DMS53 (cell line): ENCODE measurements at places on chromosomes 2 and 18.

GRCh38 chr2:165757906-165758675, 36.0 kb downstream of the GALNT3 start:
- no peak for DNase-seq

DNA sequence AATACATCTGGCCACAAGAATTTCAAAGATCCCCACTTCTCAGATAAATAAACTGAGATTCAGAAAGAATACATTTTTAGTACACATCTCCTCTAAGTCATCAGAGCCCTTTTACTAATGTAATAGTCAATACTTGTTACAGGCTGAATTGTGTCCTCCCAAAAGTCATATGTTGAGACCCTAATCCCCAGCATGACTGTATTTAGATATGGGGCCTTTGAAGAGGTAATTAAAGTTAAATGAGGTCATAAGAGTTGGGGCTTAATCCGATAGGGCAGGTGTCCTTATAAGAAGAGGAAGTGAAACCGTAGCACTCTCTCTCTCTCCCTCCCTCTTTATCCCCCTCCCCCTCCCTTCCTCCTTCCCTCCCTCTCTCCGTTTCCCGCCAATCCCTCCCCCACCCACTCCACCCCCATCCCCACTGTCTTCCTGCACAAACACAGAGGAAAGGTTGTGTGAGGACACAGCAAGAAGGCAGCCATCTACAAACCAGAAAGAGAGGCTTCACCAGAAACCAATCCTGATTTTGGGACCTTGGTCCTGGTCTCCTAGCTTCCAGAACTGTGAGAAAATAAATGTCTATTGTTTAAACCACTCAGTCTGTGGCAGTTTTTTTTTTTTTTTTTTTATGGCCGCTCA, 66.6 kb upstream of the ZNF397 start:
- peak; percentile 88 for DNase-seq

DNA sequence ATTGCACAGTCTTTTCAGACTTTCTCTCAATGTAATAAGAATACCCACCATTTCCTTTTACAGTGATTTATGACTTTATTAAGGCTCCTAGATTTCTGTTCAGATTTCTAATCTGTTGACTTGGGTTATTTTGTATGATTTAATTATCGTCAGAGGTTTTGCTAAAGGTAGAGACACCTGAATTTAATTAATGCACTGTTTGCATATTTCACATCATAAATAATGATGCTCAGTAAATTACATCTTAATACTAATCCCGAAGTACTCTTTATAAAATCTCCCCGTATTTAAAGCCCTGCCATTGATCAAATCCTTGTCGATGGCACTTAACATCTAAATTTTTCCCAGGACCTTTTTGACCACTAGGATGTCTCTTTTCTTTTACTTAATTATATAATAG, 399.9 kb downstream of the MEIS1 start:
- no peak for DNase-seq

DNA sequence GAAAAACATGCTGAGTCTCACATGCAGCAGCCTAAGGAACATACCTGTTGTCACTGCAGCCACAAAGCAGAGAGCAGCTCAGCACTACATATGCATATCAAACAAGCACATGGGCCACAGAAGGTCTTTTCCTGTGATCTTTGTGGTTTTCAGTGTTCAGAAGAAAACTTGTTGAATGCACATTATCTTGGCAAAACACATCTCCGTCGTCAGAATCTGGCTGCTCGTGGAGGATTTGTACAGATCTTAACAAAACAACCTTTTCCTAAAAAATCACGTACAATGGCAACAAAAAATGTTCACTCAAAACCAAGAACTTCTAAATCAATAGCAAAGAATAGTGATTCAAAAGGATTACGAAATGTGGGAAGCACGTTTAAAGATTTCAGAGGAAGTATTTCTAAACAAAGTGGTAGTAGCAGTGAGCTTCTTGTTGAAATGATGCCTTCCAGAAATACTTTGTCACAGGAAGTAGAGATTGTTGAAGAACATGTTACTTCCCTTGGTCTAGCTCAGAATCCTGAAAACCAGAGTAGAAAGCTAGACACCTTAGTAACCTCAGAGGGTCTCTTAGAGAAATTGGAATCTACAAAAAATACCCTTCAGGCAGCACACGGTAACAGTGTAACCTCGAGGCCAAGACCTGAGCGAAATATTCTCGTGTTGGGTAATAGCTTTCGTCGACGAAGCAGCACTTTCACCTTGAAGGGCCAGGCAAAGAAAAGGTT, 34.1 kb downstream of the ZNF407 start:
- DNase-seq: no peak

GRCh38 chr18:13180614-13181375, 37.8 kb upstream of the LDLRAD4 start:
- DNase-seq: no peak

DNA sequence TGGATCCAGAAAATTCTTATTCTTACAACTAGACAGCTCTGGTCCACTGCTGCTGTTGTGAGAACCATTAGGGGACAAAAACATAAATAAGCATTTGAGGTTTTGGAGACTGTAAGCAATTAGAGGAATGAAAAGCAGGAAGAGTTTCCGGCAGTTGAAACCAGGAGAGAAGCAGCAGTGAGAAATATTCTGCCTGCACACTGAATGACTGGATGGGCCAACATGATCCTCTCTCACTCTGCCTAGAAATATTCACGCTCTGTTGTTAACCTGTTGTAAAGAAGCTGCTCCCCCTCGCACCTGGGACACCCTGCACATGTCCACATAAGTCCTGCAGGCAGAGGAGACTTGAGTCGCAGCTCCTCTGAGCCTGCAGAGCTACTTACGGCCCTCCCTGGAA, 60.4 kb upstream of the RNF152 start:
- no peak for DNase-seq

- DNase-seq: no peak
These were observed 276.0 kb downstream of the MTX2 start for GRCh38 chr2:176544991-176545956.

DNA sequence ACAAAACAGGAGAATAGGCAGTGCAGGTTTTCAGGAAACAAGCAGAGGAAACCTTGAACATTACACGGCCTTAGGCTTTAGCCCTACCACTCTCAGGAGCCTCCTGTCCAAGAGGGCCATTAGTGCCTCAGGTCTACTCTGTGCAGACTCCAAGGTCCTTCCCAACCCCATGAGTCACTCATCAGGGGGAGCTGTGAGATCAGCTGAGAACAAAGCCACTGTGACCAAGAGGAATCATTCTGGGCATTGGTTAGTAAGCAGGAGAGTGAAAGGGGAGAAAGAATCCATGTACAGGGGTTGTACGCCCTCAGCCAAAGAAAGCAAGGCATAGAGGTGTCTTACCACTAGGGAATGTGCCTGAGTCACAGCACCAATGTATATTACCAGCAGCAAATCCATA, 680.3 kb downstream of the DPP10 start:
- peak; percentile 42 for DNase-seq

DNA sequence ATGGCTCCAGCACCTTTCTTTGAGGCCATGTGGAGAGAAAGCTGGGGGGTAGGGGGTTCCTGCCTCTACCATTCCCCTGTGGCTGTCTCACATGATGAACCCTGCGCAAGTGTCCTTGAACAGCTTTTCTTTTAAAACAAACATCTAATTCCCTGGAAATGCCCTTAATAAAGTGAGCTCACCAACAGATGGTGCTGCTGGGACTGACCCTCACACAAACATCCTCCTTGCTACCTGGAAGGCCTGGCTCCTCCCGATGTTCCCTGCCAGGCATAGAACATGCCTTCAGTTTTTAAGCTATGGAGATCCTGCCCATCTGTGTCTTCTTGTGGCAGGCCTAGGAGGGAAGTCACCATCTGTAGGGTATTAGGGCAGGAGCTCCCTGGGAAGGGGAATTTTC, 60.7 kb upstream of the GATA6 start:
- peak; percentile 52 for DNase-seq

DNA sequence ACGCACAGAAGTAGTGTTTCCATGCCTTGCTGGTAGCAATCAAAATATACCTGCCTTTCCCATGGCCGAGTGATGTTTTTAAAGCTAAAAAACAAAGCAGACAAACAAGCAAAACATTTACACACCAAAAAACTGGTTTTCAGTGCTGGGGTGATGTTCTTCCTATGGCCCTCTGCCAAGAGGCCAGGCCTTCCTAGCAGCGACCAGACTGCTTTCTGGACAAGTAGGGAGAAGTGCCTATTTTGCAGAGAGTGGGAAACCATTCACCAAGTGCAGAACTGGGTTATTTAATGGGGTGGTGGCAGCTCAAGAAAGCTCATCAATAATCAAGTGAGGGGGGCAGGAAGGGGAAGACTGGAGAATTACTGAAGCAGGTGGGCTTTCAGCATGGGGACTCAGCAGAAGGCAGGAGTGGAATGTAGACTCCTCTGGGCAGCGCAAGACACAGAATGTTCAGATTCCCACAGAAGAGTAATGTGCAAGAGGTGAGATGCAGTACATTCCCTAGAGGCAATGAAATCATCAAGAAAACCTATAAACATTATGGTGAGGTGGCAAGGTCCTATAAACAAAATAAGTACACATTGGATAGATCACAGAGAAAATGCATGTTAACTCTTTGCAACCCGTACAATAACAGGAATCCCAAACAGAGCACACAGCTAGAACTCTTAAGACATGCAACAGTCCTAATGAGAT, 44.0 kb downstream of the CPO start:
- no peak for DNase-seq

DNA sequence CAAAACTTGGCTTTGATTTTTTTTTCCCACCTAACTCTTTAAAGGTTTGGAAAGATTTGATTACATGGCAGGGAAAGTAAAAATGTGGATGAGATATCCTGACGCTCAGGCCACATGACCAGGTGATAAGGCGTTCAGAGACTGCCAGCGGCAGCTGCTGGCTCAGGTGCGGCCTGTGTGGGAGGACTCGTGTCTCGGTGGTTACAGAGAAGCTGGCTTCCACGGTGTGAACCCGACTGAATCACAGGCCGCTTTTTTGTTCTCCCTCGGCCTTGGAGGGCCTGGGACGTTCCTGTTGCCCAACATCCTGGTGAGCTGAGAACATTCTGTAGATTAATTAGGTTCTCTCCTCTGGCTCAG, 124.2 kb upstream of the ZNF516 start:
- DNase-seq: peak; percentile 94

DNA sequence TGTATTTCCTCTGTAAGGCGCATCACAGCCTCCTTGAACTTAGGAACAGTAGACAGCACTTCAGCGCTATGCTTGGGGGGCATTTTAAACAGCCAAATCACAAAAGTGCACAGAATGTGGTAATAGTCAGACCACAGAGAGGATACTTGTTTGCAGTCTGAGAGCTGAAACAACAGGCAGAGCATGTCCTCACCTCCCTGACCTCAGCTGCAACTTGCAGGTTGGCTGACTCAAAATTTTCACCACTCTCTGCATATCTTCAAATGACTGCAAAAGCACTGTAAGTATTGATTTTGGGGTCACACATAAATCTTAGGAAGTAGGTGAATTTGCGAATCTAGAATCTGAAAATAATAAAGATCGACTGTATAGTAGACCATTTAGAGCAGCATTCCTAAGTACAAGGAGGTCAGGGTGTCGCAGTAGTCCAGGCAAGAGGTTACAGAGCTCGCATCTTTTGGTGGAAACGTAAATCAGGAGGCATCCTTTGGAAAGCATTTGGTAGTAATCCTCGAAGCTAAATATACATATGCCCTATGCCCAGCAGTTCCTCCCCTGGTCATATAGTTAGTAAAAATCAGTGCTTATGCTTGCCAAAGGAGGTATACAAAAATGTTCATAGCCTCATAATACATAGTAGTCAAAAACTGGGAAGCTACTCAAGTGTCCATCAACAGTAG, 108.2 kb upstream of the MYCN start:
- DNase-seq: no peak

DNA sequence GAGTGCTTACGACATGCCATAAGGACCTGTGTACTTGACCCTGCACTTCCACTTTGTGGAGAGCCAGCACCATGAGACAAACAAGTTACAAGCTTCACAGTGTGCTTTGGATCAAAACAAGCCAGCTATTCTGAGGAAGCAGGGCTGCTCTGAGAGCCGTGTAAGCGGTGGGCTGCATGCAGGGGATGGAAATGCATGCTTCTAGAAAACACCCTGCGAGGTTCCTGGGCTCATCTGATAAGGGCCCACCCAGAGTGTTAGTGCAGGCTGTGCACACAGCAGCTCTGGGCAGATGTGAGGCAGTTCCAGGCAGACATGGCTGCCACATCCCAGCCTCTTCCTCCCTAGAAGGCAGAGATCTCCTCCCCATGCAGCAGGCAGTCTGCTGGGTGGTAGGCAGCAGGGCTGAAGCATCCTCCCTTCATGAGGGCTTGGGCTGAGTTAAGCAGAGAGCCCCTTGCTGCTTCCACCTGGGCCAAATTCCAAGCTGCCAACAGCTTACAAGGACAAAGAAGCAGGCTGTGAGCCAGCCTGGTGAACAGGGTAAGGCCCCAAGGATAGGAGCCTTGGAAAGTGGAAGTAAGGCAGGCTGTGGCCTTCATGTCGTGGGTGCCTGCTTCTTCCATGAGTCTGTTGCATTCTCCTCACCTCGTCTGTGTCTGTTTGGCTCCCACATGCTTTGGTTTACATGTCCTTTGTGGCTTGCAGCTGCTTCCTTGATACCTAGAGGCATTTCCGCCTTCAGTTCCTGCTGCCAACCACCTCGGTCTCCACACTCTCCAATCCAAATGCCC, 7.7 kb downstream of the PSD4 start:
- DNase-seq: peak; percentile 67

- DNase-seq: no peak
These were observed 708 bp upstream of the RIF1 start for GRCh38 chr2:151408788-151409600.

GRCh38 chr18:26014462-26014861, 76.0 kb downstream of the SS18 start:
- no peak for DNase-seq

DNA sequence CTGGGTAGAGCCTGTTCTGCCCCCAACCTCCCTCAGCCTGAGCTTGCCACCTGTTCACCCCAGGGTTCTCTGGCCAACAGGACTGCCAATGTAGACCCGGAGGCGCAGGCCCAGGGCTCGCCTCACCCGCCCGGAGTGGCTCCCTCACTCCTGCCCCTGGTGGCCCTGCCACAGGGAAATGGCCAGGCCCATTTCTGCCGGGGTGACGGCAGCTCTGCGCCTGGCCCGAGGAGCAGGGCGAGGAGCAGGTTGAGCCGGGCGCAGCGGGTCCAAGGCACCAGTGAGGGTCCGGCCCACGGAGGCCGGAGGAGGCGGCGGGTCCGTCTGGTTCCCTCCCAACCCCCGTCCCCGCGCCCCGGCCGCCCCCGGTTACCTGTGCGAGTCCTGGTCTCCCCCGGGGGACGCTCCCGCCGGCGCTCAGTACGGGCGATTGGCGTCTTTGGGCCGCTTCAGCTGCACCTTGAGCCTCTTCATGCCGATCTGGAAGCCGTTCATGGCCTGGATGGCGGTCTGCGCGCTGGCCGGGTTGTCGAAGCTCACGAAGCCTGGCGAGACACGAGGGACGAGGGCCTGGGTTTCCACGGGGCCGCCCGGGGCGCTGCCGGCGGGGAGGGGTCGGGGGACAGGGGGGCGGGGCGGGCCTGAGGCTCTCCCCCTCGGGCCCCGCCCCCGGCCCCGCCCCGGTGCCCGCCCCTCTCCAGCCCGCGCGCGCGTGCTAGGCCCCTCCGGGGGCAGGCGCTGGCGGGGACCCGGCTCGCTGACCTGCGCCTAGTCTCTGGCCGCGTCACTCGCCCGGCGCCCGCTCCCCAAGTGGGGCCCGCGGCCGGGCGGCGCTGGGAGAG, 312.0 kb downstream of the CELF4 start:
- DNase-seq: peak; percentile 86

- DNase-seq: no peak
These were observed 36.8 kb downstream of the SPC25 start for GRCh38 chr2:168853471-168853870.

- DNase-seq: no peak
These were observed 147.9 kb downstream of the MGAT5 start for GRCh38 chr2:134401789-134402188.

- DNase-seq: peak; percentile 94
These were observed 379.7 kb downstream of the PTPRM start for GRCh38 chr18:7946734-7947377.

GRCh38 chr2:121076885-121077549, 208.0 kb downstream of the TFCP2L1 start:
- peak; percentile 85 for DNase-seq
